ENCODE measurements at places on chromosomes 1 and 21. TPM values are rescaled to one million over a fixed set of nuclear protein-coding genes. Genes with fewer than 3 reads are reported as not detected.
A peak's percentile ranks its signal among the peaks of the same experiment; 100 is the strongest.

The PIGR gene
- total RNA-seq, result 0.79 TPM

GRCh38 chr1:5423109-5423508, 569.1 kb downstream of the NPHP4 start:
- peak; percentile 66 for DNase-seq

GRCh38 chr1:5430911-5431697, 561.1 kb downstream of the NPHP4 start:
- no peak for DNase-seq

GRCh38 chr1:58165073-58165472, 381.5 kb downstream of the OMA1 start:
- no peak for DNase-seq

The SSR2 gene
- total RNA-seq, result 147 TPM

DNA sequence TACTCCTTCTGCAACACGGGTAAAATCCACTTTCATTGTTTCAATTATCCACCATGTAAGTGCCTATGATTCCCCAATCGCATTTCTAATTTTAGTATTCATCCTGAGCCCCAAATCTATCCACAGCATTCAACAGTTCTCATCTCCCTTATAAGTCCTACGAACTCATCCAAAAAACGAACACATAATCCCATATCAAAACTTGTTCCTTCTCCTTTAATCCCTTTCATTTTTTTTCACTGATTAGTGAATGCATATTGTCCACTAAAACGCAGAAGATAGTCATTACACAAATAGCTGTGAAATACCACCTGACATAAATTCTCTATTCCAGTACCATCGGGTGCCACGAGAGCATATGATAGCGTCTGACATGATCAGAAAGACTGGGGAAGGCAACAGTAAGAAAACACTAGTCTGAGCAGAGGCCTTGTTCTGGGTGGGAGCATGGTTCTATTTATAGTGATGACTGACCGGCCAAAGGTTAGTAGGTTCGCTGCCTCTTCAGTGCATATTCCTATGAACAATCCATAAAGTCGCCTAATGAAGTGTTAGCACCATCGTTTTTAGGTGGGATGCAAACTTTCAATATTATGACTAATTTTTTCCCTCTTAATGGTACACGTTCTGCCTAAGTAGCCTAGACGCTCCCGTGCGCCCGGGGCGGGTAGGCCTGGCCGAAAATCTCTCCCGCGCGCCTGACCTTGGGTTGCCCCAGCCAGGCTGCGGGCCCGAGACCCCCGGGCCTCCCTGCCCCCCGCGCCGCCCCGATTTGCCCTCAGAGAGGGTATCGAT, 648 bp downstream of the ATP5PF start:
- DNase-seq, result no peak

The HSD11B1 gene
- total RNA-seq, result 14.8 TPM

The CHIA gene
- total RNA-seq, result not detected

GRCh38 chr1:233290396-233291034, 5.0 kb downstream of the PCNX2 start:
- no peak for DNase-seq

GRCh38 chr21:26388731-26389231, 184.3 kb downstream of the CYYR1 start:
- DNase-seq, result no peak

The SAMD13 gene
- total RNA-seq, result 0.51 TPM

The ADGRL2 gene
- 40.6 TPM for total RNA-seq

DNA sequence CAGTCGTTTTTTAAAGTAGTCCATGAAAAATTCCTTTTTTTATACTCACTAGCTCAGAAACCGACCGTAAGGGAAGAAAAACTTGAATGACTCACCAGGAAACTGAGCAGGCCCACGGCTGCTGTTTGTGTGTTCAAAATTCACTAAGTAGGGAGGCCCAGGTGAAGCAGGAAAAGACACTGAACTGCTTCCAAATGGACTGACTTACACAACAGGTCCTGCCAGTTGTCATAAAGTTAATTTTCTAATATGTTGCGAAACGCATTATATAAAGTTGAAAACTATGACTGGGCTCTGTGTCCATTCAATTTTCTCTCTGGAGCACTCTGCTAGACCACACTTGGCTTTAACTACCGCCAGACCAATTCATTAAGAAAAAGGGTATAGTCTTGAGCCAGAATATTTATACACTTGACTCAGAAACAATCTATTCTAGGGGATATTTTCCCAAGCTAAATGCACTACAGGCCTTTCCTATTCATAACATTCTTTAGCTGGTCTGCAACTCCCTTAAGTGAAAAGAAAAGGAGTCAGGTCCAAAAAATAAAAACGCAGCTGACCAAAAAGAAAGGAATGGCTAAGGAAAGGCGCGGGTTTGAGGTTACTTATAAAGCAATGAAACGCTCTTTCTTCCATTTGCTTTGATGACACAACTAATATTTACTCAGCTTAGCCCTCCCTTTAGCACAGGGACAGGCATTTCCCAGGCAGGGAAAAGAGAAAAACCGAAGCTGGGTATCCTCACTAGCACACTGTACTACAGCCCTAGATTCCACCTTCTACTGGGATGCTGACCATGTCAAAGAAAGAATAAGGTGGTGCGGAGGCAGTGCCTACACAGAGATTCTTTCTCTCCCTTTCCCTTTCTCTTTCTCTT, 306.3 kb upstream of the ESRRG start:
- no peak for DNase-seq

- no peak for DNase-seq
Measured at GRCh38 chr1:214683621-214684020, 80.6 kb downstream of the CENPF start.

The BRDT gene
- not detected for total RNA-seq

- no peak for DNase-seq
Measured at GRCh38 chr1:1552263-1552639, 11.8 kb upstream of the TMEM240 start.

- DNase-seq, result no peak
Measured at GRCh38 chr1:94978401-94978800, 51.5 kb upstream of the CNN3 start.

DNA sequence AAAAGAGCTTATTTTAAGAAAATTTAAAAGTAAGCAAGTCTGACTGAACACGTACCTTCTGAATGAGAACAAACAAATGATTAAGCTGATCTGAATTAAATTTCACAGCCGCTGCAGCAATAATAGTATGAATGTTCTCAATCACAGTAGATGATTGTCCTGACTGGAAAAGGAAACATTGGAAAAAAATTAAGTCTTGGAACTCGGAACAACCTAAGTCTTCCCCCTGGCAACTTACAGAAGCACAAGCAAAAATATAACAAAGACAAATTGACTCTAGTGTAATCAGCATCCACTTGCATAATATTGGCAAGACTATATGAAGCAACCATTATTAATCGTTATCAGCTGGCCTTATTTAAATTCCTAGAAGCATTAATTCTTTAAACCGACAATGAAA, 60.5 kb downstream of the USP24 start:
- DNase-seq, result no peak

The NOS1AP gene
- total RNA-seq, result 5.0 TPM

DNA sequence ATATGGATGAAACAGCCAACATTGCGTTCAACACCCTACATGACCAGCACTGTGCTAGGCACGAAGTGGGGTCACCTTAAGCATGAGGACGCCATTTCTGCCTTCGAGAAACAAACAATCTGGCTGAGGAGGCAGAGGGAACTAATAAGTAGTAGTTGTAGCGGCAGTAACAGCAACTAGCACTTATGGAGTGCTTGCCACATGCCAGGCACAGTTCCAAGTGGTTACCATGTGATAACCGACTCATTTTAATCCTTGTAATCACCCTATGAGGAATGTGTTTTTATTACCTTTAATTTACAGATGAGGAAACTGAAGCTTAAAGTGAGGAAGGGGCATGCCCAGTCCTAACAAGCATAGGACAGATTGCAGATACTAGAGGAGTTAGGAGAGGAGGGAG, 33.7 kb downstream of the KCND3 start:
- DNase-seq, result peak; percentile 25

GRCh38 chr1:173307845-173308244, 100.7 kb upstream of the TNFSF4 start:
- DNase-seq, result no peak

DNA sequence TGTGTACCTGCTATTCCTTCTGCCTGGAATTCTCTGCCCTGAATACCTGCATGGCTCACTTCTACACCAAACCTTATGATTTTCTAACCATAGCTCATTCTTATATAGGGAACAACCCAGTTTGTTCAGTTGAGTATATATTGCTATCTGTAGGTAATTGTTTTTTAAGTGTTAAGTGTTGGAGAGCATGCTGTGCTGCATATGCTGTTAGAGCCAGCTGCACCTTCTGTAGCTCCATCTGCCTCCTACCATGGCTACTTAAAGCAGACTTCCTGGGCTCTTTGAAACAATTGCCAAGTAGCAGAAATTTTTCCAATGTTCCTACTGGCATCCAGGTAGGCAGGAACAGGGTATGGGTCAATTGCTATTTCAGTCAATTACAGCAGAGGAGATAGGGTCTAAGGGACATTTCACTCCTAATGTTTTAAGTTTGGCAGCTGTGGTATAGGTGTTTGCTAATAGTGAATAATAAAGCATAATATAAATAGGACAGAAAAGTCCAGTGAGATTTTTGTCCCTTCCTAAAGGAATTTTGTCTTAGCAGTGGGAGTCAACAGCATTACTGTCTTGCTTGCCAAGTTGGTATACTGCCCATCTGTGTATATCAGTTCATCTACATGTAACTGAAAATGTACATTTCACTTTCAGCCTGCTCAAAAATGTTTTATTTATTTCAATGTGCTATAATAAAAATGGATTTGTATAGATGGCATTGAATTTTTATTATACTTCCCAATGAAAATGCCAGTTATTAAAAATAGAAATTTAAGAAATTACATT, 34.0 kb upstream of the C1orf115 start:
- no peak for DNase-seq

Data from posterior vena cava (tissue), 2 donors.